ENCODE measurements at places on chromosomes 12 and 14. TPM values are rescaled to one million over a fixed set of nuclear protein-coding genes. Genes with fewer than 3 reads are reported as not detected.

DNA sequence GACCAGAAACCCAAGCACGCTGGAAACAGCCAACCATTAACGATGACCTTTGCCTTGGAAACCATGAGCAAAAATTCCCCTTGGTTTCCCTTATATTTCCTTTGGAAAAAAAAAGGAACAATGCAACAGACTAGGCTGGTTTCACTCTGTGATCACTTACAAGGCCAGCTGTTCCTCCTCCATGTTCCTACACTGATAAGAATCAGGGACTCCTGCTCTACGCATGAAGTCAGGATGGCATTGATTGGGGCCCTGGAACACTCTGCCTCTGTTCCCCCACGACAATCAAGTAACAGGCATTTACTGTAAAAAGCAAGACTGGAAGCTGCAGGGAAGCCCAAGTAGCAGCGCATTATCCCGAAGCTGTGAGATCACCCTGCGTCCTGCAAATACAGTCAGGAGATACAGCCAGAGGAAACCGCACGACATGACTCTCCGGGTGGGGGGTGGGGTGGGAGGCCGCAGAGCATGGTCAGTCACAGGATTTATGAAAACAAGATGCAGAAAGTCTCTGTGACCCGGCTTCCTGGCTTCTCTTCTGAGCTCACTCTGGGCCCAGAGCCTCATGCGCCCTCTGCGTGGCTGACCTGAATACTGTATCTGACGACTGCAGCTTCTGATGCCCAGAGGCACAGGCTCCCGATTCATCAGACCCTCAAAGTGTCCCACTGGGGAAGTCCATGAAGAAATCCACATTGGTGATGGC lies 31.1 kb downstream of the SSH1 start:
- peaks cover 63% of the 10 kb centered on the region for H3K36me3 ChIP-seq
- H3K27me3 ChIP-seq, result no peaks in the 10 kb centered on the region
- DNase-seq, result no peak
- peak overlapping the region; percentile 76 for H3K27ac ChIP-seq
- peak overlapping the region; percentile 53 for H3K4me3 ChIP-seq
- peaks cover 69% of the 10 kb centered on the region for H3K4me1 ChIP-seq

GRCh38 chr14:44945264-44945663 lies 16.5 kb downstream of the KLHL28 start:
- H3K27ac ChIP-seq, result no peak overlapping the region
- peaks cover 68% of the 10 kb centered on the region for H3K36me3 ChIP-seq
- no peaks in the 10 kb centered on the region for H3K27me3 ChIP-seq
- H3K4me1 ChIP-seq, result peaks cover 20% of the 10 kb centered on the region
- DNase-seq, result no peak

The ADAMTS20 gene
- total RNA-seq, result not detected

DNA sequence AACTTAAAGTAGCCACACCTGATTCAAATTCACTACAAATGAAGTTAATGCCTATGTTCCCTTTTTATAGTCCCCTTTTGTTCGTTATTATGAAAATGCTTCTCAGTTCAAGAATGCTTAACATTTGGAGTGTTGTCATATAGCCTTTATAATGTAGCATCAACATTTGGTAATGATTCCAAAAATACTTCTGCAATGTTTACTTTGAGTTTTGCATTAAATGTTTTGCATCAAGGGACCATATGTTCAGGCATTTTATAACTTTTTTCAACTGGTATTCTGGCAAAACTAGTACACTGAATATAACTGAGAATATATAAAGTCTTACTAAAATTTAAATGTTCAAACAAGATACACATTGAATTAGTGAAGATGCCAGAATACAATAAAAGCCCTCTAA lies 209.6 kb upstream of the SLC16A7 start:
- no peak overlapping the region for H3K27ac ChIP-seq
- peaks cover 11% of the 10 kb centered on the region for H3K4me1 ChIP-seq
- DNase-seq, result no peak
- peaks cover 4% of the 10 kb centered on the region for H3K27me3 ChIP-seq
- H3K4me3 ChIP-seq, result no peak overlapping the region
- no peaks in the 10 kb centered on the region for H3K36me3 ChIP-seq

The KRT3 gene
- not detected for total RNA-seq

DNA sequence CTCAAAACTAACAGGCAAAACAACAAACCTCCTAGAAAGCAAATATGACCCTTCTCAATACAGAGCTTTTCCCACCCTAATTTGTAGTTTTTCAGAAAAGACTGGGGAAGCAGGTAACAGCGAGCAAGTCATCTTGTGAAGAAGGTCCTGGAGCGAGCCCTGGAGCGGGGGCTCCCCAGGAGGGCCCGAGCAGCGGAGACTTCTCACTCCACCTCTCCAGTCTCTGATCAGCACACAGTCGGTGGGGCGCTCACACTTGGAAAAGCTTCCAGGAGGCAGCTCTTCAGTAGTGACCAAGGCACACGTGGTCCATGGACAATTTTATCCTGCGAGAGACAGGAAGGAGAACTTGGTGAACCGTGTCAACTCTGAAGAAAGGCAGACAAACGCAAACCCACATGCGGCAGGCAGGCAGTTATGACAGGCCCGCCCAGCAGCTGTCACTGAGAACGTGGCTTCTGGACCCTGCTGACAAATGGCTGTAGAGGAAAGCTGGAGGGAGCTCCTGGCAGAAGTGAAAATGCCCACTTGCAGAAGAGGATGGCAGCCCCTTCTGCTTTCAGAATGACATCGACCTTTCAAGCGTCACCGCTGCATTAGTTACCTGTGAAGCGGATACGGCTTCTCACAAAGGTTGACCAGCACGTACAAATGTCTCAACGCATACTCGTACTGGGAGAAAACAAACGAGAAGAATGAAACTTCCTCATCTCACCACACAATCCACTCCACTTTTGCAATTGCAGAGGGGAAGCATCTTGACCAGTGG lies 44.2 kb downstream of the LGMN start:
- peaks cover 13% of the 10 kb centered on the region for H3K27me3 ChIP-seq
- no peak for DNase-seq
- no peaks in the 10 kb centered on the region for H3K4me1 ChIP-seq

The LRP1-AS gene
- not detected for total RNA-seq

GRCh38 chr14:93039649-93040315 lies 75.9 kb downstream of the ITPK1 start:
- no peak overlapping the region for H3K4me3 ChIP-seq
- H3K27me3 ChIP-seq, result no peaks in the 10 kb centered on the region
- no peak overlapping the region for H3K27ac ChIP-seq
- DNase-seq, result no peak
- peaks cover 16% of the 10 kb centered on the region for H3K4me1 ChIP-seq

DNA sequence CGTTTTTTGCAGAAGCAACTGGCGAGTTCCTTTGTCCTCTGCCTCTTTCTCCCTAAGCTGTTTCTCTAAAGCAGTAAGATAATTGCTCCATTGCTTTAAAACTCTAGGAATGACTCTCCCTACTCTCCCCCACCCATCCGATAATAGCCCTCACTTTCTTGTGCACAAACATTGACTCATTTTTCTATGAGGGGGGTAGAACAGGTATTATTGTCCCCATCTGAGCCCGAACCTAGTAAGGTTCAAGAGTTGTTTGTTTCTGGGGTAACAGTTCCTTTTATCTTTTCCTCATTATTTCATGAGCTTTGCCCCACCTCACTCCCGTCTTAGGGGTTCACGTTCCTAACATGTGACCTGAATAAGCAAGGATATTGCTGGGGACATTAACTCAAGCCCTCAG lies 190.6 kb downstream of the EMP1 start:
- no peaks in the 10 kb centered on the region for H3K4me1 ChIP-seq
- no peak overlapping the region for H3K4me3 ChIP-seq
- no peaks in the 10 kb centered on the region for H3K27me3 ChIP-seq
- H3K27ac ChIP-seq, result no peak overlapping the region
- H3K36me3 ChIP-seq, result no peaks in the 10 kb centered on the region

- no peak overlapping the region for H3K4me3 ChIP-seq
- no peaks in the 10 kb centered on the region for H3K36me3 ChIP-seq
- no peak overlapping the region for H3K27ac ChIP-seq
These were observed 442.5 kb upstream of the PDE3A start for GRCh38 chr12:19925841-19926240.

The LGR5 gene
- not detected for total RNA-seq

- peaks cover 2% of the 10 kb centered on the region for H3K4me1 ChIP-seq
- no peak for DNase-seq
- no peaks in the 10 kb centered on the region for H3K27me3 ChIP-seq
- H3K4me3 ChIP-seq, result no peak overlapping the region
- H3K36me3 ChIP-seq, result no peaks in the 10 kb centered on the region
- no peak overlapping the region for H3K27ac ChIP-seq
These were observed 33.0 kb downstream of the IQSEC3 start for GRCh38 chr12:99605-100004.

- H3K36me3 ChIP-seq, result no peaks in the 10 kb centered on the region
- H3K4me1 ChIP-seq, result no peaks in the 10 kb centered on the region
- no peak for DNase-seq
These were observed 456.2 kb upstream of the MGAT4C start for GRCh38 chr12:86712425-86712843.

DNA sequence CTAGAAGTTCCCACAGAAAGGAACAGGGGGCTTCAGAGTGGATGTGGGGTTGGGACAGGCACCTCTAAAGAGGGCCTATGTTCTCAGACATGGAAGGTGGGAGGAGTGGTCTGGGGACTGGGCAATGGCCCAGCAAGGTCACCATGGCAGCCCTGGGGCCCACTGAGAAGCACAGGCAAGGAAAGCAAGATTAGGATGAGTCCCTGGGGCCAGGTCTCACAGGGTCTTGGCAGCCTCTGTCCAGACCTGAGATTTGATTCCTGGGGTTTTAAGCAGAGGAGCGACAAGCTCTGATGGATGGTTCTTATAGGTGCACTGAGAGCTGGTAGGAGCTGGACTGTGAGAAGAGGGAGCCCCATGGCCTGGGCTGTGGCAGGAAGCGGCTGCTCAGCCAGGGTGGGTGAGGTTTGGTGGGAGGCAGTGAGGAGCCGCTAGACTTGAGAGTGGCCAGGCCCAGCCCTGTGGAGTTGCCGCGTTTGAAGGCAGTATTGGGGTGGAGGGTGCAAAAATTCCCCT lies 44.0 kb downstream of the DLK1 start:
- no peaks in the 10 kb centered on the region for H3K27me3 ChIP-seq
- H3K4me1 ChIP-seq, result no peaks in the 10 kb centered on the region
- no peaks in the 10 kb centered on the region for H3K36me3 ChIP-seq

DNA sequence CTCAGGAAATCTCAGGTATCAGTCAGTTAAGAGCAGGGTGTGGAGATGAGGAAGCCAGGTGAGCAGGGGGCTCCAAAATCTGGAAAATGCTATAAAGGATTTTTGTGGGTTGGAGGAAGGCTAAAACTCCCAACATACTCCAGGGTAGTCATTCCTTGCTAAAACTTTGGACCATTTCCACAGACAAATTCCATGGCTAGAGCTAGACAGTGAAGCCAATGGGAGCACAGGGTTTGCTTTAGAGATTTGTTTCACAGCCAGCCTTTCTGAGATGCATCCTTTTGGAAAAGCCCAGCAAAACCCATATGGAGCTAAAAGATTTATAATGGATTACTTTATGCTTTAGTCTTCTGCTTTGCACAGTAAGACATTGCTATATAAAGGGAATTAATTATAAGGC lies 146.5 kb downstream of the SAMD4A start:
- no peak overlapping the region for H3K27ac ChIP-seq
- H3K36me3 ChIP-seq, result peaks cover 6% of the 10 kb centered on the region
- H3K4me1 ChIP-seq, result peaks cover 14% of the 10 kb centered on the region
- peaks cover 19% of the 10 kb centered on the region for H3K27me3 ChIP-seq
- no peak overlapping the region for H3K4me3 ChIP-seq

- H3K4me3 ChIP-seq, result no peak overlapping the region
- H3K36me3 ChIP-seq, result no peaks in the 10 kb centered on the region
- H3K27me3 ChIP-seq, result no peaks in the 10 kb centered on the region
- H3K27ac ChIP-seq, result no peak overlapping the region
- DNase-seq, result no peak
These were observed 1236.5 kb downstream of the SLC16A7 start for GRCh38 chr12:60832290-60832689.

The ANKRD33 gene
- not detected for total RNA-seq

GRCh38 chr12:97513950-97514349 lies 51.3 kb downstream of the RMST start:
- H3K4me3 ChIP-seq, result no peak overlapping the region
- H3K36me3 ChIP-seq, result no peaks in the 10 kb centered on the region
- H3K4me1 ChIP-seq, result no peaks in the 10 kb centered on the region
- no peaks in the 10 kb centered on the region for H3K27me3 ChIP-seq
- H3K27ac ChIP-seq, result no peak overlapping the region
- DNase-seq, result no peak

DNA sequence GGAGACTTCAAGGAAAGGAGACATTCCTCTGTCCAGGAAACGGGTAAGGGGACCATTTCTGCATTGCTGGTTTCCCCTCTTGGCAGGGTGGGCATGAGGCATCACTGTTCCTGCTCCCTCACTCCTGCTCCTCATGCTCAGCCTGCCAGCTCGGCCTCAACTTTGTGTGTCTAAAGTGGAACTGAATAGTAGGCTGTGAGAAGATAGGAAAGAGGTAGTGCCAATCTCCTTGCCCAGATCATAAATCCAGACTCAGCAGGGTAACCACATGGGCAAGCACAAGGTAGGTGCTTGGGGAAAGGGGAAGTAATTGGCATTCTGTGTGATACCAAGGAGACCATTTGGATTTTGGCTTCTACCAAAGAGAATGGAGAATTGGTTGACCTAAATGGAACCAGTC lies 2.6 kb downstream of the LTB4R start:
- H3K27ac ChIP-seq, result peak overlapping the region; percentile 56
- peaks cover 40% of the 10 kb centered on the region for H3K36me3 ChIP-seq
- no peaks in the 10 kb centered on the region for H3K27me3 ChIP-seq
- peaks cover 55% of the 10 kb centered on the region for H3K4me1 ChIP-seq

DNA sequence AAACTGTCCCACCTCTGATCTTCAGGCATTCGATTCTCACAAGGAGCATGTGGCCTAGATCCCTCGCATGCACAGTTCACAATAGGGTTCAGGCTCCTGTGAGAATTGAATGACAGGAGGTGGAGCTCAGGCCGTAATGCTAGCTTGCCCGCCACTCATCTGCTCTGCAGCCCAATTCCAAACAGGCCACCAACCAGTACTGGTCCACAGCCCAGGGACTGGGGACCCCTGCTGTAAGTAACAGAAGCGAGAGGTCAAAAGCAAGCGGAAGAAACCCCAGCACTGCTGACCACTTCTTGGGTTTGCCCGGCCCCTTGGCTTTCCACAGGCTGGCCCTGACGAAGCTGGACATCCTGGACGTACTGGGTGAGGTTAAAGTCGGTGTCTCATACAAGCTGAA lies 8.5 kb upstream of the SIVA1 start:
- no peaks in the 10 kb centered on the region for H3K36me3 ChIP-seq
- DNase-seq, result no peak
- no peaks in the 10 kb centered on the region for H3K27me3 ChIP-seq
- peaks cover 5% of the 10 kb centered on the region for H3K4me1 ChIP-seq
- no peak overlapping the region for H3K4me3 ChIP-seq

DNA sequence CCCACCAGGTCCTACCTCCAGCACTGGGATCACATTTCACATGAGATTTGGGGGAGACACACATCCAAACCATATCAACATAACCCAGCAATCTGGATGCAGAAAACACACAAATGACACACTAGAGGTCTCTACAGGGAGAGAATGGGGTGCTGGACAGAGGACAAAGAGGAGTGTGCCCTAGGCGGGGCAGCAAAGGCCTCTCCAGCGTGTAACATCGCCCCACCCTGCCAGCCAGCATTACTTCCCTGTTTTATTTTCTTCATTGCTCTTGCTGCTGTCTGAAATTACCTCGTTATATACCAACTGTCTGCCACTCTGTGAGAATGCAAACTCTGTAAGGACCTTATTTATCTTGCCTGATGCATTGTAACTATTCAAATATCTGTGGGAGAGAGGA lies 61.1 kb downstream of the RIMBP2 start:
- no peaks in the 10 kb centered on the region for H3K4me1 ChIP-seq
- H3K27me3 ChIP-seq, result no peaks in the 10 kb centered on the region
- H3K4me3 ChIP-seq, result no peak overlapping the region
- no peaks in the 10 kb centered on the region for H3K36me3 ChIP-seq

The LRRC10 gene
- total RNA-seq, result not detected

The EML5 gene
- total RNA-seq, result 0.39 TPM

All from activated T-helper 2 cell treated with anti-CD3 and anti-CD28 coated beads, Interferon-gamma antibody, Interleukin-2, Interleukin-4, amounts not matched to agents 10 μg/mL and 5 μg/mL and 100 μg/mL, durations not matched to agents 14 hours and 24 hours and 36 hours (primary cell).